ENCODE measurements at places on chromosomes 6 and 20.
A peak's percentile ranks its signal among the peaks of the same experiment; 100 is the strongest.

DNA sequence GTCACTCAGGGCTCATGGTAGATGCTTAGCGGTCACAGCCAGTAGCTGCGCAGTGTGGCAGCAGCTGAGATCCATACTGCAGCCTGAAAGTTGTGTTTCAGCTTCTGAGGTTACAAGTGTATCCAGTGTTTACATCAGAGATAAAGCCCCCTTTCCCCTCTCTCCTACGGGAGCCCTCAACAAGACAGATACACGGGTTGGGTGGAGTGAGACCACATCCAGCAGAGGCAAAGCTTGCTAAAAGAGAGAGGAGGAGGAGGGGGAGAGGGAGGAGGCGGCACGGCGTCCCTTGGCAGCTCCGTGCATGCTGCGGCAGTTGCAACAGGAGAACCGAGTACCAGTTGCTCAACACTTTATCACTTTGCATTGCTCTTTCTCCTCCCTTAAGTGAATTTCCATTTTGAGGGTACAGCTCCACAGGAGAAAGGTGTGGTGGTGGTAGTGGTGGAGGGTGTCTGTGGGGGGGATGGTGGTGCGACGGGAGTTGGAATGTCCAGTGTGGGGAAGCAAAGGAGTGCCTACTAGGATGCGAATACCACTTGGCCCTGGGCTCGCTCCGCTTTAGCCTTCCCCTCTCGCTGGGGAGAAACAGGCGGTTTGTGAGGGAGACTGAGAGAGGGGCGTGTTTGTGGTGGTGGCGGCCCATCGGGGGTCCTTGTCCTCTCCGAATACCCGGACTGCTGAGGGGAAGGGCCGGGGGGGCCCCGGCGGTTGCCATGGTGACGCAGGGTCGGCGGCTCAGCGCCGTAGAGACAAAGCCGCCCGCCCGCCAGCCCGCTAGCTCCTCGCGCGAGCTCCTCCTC lies 405 bp upstream of the RNF182 start:
- peak; percentile 67 for DNase-seq

DNA sequence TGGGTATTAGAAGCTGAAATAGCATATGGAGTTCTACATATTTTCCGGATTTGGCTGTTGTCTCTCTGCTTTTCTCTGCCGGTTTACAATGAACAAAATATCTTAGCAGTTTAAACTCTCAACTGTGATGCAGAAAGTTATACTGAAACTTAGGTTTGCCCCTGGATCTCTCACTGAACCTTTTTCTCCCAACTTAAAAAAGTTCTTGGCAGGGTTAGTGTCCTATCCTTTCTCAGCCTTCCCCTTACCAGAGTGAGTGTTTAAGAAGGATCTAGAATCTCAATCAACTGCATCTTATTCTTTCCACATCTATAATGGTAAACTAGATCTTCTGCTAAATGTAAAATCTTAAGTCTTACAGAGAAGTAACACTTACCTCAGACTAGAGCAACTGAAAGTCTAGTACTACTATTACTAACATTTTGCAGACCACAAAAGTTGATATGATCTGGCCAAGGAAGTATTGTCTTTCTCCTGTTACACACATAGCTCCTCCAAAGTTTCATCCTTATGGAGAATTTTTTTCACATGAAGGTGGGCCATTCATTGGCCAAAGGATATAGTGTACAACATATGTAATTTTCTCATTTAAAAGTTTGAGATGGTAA lies 392.3 kb upstream of the RUNX2 start:
- no peak for DNase-seq

- DNase-seq = peak; percentile 9
Observed at GRCh38 chr6:83192456-83192855, 609 bp downstream of the PGM3 start.

- no peak for DNase-seq
Observed at GRCh38 chr20:40902661-40903060, 126.0 kb upstream of the TOP1 start.

DNA sequence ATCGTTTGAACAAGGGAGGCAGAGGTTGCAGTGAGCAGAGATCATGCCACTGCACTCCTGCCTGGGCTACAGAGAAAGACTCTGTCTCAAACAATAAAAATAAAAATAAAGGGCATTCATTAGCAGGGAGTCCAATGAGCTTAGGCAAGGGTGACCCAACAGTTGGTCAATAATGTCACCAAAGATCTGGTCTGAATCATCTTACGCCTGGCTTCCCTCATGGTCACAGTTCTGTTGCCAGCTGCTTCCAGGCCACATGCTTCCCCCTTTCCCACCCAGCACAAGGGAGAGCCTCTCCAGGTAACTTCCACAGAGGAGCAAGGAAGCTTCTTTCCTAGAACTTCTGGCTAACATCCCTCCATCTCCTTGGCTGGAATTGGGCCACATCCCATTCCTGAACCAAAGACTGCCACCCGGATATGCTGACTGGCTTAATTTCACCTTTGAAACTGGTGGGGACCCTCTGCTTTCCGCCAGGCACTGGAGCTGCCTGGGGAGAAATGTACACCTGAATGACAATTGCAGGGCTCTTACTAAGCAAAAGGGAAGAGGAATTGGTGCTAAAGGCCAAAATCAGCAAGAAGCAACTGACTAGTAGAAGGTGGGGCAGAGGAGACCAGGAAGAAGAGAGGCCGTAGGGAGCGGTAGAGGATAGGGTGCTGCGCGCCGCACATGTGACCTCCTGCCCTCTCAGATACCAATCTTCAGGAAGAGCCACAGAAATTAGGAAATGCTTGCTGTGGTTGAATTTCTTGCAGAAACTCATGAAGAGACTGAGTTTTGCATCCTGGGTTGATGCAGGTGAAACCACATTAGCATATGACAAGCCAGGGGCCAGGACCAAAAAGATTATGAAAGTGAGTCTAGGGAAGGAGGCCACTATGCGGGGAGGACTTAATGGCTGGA lies 8.3 kb upstream of the SCML4 start:
- no peak for DNase-seq

GRCh38 chr20:48926267-48926666 lies 4.8 kb downstream of the ARFGEF2 start:
- DNase-seq = no peak

DNA sequence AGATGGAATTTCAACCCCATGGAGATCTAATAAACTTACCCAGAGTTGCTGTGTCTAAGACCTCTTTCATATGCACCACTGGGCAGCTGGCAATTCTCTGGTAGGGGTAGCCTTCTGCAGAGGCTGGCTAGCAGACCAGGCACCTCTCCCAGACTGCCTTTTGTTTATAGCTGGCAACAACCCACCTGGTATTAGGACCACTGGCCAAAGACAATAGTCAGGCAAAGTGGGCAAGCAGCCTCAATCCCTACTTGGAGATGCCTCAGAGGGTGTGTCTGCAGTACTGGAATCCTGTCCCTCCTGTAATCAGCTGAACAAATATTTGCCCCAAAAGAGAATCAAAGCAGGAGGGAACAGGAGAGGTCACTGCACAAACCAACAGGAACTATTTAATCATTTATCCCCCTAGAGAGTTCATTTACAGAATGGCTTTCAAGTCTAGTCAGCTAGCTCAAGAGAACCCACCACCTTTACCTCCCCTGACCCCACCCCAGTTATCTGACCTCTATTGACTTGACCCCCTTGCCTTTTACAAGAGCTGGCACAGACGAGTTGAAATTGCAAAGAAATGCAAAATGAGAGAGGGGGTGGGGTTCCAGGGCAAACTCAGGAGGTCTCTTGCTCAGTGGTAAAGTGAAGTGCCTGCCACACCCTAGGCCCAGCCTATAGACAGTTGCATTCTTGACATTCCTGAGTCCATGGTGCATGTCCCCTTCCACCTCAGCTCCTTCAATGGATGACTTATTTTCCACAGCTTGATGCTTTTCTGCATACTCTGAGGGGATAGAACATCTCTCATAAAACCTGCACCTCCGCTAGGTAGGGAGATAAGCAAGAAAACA lies 2.8 kb downstream of the BCL2L1 start:
- peak; percentile 78 for DNase-seq

GRCh38 chr6:168299541-168300511 lies 19.8 kb downstream of the DACT2 start:
- no peak for DNase-seq

GRCh38 chr6:157527471-157527907 lies 146.5 kb downstream of the ZDHHC14 start:
- no peak for DNase-seq

GRCh38 chr6:10794239-10794638 lies 44.1 kb downstream of the MAK start:
- DNase-seq = no peak

GRCh38 chr6:127420556-127420955 lies 38.6 kb downstream of the KIAA0408 start:
- peak; percentile 96 for DNase-seq

- peak; percentile 53 for DNase-seq
Observed at GRCh38 chr20:40524071-40524470, 165.0 kb downstream of the MAFB start.

- no peak for DNase-seq
Observed at GRCh38 chr6:79605968-79606764, 25.0 kb upstream of the SH3BGRL2 start.

DNA sequence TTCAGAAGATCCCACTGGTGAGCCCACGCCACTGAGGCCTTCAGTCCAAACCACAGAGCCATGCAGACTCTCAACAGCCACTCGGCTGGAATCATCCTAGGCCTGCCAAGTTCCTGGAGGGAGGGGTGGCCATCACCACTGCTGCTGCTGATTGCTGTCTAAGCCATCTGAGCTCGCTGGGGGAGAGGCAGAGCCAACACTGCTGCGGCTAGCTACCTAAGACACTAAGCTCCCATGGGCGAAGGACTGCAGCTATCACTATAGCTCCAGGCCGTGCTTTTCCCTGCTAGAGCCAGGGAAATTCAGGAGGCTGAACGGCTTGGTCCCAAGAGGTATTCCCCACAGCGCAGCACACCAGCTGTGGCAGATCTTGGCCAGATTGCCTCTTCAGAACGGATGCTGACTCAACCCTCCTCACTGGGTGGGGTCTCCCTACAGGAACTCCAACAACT lies 73.6 kb downstream of the TBC1D32 start:
- peak; percentile 84 for DNase-seq

GRCh38 chr6:163630572-163630971 lies 216.1 kb downstream of the QKI start:
- no peak for DNase-seq

GRCh38 chr20:3730803-3731672 lies 1.4 kb upstream of the HSPA12B start:
- DNase-seq = no peak

GRCh38 chr20:24762791-24763350 lies 186.2 kb upstream of the CST7 start:
- DNase-seq = no peak

DNA sequence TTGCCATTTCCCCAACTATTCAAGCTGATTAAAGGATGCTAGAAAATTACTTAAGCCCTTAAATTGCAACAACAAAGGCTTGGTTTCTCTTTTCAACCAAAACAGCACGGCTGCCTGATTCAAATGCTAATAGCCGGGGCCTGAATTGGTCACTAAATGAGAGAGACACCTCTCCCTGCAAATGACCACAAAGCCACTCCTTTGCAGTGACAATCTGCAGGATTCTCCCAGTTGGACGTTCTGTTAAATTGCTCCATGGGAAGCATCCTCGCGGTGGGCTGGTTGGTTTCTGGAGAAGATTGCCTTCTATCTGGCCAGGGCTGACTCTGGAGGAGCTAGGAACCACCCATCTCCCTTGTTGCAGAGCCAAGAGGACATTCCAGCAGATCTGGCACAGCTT lies 29.7 kb upstream of the TBXT start:
- no peak for DNase-seq

DNA sequence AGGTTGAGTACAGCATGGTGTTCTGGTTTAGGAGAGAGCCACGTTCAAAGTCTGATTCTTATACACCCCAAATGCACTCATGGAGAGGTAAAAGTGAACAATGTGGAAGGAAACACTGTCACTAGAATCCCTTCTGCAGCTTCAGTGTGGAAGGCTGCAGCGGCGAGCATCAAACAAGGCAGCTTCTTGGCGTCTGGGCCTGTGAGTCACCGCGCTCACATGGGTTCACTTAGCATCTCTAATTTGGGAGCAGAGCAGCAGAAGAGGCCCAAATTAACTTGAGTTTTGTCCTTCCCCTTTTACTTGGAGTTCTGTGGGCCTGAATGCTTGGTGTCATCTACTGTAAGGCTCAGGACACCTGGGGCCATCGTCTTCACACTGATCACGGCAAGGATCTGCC lies 10.9 kb upstream of the E2F1 start:
- DNase-seq = no peak

- no peak for DNase-seq
Observed at GRCh38 chr20:23203951-23204730, 118.0 kb upstream of the CD93 start.

GRCh38 chr20:36605399-36606157 lies at the start of gene RAB5IF:
Gene RAB5IF, plus strand, starts transcription at chr20:36605779. Its CDS starts 173 bp downstream, at chr20:36605952.
- peak; percentile 98 for DNase-seq

DNA sequence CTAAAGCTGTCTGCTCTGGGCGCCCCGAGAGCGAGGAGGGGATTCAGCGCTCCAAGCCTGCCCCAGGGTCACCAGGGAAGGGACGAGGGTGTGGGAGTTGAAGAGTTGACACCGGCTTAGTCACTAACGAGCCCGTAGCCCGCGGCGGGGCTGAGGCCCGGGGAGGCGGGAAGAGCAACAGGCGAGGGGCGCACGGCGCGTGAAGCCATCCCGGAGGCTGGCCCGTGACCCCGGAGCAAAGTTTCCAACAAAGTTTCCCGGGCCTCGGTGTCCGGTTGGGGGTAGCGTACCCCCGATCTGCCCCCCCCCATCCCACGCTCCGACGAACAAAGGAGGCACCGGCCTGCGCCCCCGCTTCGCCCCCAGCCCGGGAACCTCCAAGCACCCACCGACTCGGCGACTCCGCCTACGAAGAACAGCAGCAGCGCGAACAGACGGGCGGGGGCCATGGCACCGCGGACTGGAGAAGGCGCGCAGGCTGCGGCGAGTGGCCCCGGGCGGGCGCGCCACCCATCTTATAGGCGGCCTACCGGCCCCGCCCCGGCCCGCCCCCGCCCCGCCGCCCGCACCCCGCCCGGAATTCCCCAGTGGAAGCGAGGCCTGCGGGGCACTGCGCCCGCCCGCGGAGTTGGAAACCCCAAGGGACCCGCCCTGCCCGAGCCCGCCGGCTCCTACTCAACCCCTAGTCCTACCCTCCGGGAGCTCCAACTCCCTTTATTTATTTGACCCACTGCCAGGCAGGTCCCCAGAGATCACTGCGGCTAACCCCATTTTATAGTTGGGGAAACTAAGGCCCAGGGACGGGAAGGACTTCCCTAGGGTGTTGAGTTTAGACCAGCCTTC lies at the start of gene SDC4:
Gene SDC4 (minus strand): TSS at position 489 of the 843 bp plus-strand sequence. CDS start 40 bp downstream, at position 449.
- no peak for DNase-seq

GRCh38 chr6:45411959-45412358 lies 34.2 kb upstream of the SUPT3H start:
- no peak for DNase-seq

- DNase-seq = no peak
Observed at GRCh38 chr6:96582436-96582835, 19.5 kb downstream of the FHL5 start.

GRCh38 chr6:81894788-81895271 lies 142.3 kb upstream of the TENT5A start:
- DNase-seq = no peak

GRCh38 chr6:10413262-10413849 lies 1.5 kb downstream of the TFAP2A start:
- no peak for DNase-seq

All from HT1080 (cell line).